Pulmonary artery endothelial cell (primary cell): ENCODE measurements at places on chromosomes 6 and 20.

GRCh38 chr20:20446425-20447015, 78.6 kb downstream of the INSM1 start:
- DNase-seq: no peak

- DNase-seq: no peak
Observed at GRCh38 chr6:13767121-13767808, 47.1 kb downstream of the MCUR1 start.

DNA sequence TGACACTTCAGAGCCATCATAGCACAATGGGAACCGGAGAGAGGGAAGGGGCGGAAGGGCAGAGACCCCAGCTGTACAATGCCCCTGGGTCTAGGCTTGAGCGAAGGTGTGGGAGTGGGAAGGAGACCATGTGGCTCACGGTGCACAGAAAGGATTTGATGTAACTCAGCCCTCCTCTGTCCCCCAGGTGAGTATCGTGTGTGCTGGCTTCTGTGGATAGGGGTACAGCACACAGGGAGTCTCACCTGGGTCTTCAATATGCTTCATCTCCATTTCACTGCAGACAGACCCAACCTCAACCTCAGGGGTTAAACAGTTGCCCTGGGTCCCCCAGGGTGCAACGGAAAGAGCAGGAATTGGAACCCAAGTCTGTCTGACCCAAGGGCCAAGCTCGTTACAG, 122.2 kb downstream of the CDH26 start:
- no peak for DNase-seq

DNA sequence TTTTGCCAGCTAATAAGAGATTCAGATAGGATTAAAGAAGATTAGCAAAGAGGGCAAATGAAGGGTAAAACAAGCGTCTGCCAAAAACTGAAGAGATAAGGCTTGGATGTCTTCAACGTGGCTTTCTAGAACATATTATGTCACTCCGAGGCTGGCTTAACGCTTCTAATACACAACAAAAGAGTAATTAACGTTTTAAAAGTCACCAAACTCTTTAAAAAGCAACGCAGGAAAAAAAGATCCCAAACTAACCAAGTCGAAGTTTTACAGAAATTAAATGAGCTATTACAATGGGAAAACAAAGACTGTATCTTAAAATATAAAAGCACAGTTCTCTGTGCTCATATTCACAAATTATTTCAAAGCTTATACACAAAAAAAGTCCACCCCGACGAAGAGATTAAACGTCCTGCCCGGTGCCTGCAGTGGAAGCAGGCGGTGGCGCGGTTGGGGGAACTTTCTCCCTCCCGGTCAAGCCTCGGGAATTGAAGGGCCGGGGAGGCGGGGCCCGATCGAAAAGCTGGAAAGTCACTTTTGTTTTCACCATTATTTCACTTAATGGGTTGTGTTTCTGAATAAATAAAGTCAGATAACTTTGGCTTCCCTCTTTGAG, 1.2 kb downstream of the MAK start:
- DNase-seq: no peak

GRCh38 chr20:21074605-21075336, 31.4 kb downstream of the LINC00237 start:
- DNase-seq: no peak

GRCh38 chr6:80143419-80143937, 37.0 kb downstream of the BCKDHB start:
- DNase-seq: peak; percentile 24

- DNase-seq: no peak
Observed at GRCh38 chr20:57275813-57276212, 9.4 kb upstream of the BMP7 start.

DNA sequence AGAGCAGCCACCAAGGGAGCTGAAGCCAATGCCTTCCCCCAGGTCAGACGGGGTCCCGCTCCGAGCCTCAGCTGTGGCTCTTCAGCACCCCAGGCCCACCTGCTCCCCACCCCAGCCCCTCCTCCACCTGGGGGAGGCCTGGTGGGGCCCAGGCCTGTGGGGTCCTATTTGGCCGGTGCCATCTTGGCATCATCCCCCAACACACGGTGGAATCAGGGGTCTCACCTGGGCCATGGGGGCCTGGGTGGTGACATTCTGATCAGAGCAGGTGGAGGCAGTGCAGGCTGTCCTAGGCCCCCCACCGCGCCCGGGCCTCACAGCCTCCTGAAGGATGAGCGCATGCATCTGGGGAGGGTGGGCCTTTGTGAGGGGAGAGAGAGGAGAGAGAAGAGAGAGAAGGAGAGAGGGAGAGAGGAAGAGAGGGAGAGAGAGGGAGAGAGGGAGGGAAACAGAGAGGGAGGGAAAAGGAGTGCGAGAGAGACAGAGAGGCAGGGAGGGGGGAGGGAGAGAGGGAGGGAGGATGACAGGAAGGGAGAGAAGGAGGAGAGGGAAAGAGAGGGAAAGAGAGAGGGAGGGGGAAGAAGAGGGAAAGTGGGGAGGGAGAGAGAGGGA, 23.9 kb upstream of the RBBP8NL start:
- no peak for DNase-seq

DNA sequence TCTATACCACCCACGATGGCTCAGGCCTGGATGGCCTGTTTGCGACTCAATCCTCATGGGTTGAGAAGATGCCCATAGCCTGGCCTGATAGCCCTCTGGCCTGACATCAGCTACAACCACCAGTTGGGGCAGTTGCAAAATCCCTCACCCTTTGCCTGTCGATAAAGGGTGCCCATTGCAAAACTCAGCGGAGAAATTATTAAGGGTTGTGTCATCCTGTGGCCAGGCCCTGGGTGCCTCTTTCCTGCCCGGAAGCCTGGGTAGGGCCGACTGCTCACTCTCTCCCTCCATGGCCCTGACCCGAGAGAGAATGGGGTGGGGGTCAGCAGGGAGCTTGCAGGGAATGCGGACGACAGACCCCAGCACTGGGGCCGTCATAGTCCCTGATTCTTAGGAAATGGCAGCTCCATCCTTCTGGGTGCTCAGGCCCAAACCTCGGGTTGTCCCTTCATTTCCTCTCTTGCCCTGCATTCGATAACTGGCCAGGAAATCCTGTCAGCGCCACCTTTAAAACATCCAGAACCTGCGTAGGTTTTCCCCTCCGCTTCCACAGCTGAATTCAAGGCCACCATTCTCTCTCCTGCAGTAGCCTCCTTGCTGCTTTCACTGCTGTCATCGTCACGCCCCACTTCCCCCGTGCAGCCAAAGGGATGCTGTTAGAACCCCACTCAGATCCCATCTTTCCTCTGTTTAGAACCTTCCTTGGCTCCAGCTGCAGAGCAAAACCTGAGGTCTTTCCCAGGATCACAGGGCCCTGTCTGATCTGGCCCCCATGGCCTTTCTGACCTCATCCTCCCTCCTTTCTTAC, 31.1 kb downstream of the CEBPB start:
- DNase-seq: no peak

GRCh38 chr6:21115111-21115510, 478.4 kb upstream of the SOX4 start:
- no peak for DNase-seq

GRCh38 chr6:139395891-139396301, 21.4 kb upstream of the CITED2 start:
- DNase-seq: no peak
